Stimulated activated naive CD8-positive, alpha-beta T cell treated with anti-CD3 and anti-CD28 coated beads, Interleukin-15, Interleukin-2, amounts not matched to agents 100 U/mL and 50 U/mL, for 24 hours (primary cell): ENCODE measurements at places on chromosomes 5 and 9.

DNA sequence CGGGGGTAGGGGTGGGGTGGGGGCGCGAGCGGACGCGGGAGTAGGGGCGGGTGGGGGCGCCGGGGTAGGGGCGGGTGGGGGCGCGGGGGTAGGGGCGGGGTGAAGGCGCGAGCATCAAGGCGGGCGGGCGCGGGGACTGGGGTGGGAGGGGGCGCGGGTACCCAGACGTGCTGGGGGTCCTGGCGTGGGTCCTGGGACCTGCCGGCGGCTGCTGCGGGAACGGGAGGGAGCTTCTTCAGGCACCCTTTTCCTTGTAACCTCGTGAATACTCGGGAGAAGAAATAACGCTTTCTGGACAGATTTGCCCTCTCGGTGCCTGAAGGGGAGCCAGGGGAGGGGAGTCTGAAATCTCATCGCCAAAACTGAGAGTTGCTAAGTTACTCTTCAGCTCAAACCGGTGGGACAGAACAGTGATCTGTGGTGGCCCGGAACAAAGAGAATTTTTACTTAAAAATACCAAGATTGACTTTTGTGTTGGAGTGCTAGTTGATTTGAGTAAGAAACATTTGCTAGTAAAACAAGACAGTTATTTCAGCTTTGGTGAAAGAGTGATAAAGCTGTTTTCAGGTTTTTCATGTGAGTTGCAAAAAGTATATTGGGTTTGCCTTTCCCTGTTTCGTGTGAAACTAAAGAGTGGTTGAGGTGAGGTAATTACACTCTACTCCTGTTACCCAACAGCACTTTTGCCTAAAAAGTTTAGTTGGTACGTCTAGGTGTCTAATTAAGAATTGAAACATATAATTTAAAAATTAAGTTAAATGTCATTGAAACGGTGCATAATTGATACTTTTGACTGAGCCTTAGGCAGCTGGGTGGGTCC, 643 bp downstream of the PLEKHG4B start:
- no peak for DNase-seq

DNA sequence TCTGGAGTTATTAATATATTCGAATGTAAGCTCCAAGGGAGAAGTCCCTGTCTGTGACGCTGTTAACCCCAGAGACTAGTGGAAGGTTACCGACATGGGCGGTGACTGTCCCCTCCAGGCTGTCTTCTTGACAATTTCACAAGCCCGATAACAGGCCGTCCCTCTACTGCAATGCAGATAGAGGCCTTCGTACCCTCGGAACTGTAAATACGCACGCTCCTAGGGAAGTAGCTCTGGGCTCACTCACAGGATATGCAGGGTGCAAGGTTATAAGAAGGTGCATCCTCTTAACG, 680 bp upstream of the RFK start:
- DNase-seq, result peak; percentile 57

DNA sequence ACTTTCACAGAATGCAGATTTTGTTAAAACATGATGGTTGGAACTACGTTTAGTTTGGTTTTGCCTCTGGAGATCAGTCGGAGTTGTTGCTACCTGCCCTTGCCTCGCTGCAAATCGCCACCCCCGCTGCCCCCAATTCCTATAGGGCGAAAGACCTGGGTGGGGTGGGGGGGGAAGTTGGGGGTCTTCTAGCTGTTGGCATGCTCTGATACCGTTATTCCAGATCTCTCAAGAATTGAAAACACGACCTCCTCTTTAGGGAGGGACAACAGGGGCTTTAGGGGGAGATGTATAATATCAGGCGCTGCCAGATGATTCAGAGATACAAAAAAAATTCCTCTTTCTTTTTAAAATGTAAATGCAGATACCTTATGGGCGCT, 36.4 kb upstream of the NFIB start:
- DNase-seq, result no peak

- DNase-seq, result peak; percentile 21
These were observed 567 bp upstream of the SPIN1 start for GRCh38 chr9:88387552-88388202.

- no peak for DNase-seq
These were observed 80.6 kb upstream of the IRX4 start for GRCh38 chr5:1963358-1963757.

DNA sequence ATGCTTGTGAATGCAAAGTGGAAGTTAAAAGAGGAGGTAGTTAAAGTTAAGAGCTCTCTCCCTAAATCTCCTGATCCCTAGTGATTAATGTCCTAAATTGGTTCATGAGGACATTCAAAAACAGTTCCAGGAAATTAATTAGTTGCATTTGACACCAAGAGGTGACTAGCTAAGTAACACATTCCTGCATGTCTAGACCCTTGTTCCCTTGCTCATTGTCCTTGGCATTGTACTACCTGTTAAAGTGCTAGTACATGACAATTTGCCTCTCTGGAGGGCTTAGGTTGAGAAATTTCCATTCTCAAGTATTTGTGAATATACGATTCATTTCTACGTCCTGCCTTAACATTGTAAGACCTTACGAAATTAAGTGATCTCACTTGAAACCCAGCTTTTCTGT, 278.6 kb upstream of the CDH10 start:
- no peak for DNase-seq

DNA sequence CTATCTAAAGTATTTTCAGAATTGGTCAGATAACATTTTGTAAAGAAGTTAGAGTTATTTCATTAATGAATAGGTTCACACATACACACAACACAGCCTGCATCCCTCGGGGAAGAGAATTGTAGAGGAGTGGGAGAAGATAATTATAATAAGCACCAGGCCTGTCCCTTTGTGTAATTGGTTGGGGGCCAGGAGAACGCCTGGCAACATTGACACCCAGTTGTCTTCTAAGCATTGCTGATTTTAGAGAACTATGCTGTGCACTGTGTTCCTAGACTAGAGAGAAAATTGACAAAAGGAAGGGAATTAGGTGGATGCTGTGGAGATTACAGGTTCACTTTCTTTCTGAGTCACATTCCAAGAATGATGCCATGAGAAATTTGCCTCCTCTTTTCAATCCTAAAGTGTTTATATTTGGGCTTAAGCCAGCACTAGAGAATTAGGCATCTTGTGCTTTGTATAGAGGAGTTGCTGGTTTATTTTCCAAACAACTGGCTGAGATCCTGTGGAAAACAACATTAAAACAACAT, 247.6 kb downstream of the COX7C start:
- no peak for DNase-seq

DNA sequence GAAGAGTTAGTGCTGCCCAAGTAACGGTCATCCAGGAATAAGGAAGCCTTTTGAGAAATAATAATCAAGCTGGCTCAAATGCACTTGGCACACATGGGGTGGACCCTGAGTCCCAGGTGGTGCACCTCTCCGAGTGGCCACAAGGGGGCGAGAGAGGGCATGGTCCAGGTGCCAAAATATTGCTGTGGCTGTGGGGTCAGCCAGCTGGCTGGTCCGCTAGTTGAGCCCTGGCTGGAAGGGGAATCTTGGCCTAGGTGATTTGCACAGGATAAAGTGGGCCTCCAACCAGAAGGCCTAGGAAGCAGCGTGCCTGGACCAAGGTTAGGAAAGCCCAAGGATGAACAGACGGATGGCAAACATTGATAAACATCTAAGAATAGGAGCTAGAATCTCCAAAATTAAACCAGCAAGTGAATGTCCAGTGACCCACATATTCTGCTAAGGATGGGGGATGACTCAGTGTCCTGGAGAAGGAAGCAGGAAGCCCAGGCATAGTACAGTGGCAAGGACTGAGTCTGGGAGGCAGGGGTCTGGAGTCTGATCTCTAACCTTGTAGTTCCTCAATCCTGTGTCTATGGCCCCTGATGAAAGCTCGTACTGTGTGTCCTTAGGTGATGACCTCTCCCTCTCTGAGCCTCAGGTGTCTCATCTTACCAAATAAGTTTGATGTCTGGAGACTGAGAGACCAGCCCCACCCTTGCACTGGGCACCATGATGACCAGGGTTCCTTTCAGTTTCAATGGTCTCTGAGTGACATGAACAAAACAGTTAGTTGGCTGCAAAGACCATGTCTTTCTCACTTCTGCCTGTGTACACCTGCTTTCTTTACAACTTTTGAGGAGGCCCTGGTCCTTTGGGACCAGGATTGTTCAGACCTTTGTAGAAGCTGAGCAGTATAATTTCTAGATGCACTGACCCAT, 19.2 kb upstream of the SHB start:
- DNase-seq, result peak; percentile 80

DNA sequence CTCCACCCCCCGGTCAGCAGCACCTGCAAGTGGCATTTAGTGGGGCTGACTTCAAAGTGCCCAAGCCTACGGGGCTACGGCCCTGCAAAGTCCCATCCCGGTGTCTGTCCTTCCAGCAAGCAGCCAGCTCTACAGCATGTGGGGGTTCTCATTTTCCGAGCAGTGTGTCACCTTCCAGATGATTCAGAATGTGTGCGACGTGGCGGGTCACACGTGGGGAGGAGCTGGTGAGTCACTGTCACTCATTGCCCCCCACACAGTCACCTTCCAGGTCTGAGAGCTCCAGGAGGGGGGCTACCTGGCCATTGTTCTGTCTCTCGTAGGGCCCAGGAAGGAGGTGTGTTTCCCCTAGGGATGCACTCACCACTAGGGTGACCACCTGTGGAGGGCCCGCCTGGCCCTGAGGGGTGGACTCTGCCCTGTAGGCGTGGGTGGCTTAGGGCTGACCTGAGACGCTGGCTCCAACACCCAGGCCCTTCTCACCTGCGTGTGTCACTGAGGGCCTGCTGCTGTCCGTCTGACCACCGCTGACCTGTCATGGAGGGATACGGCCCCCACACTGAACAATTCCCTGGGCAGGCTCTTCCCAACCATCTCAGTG, 70.2 kb downstream of the SEMA4D start:
- DNase-seq, result peak; percentile 87

DNA sequence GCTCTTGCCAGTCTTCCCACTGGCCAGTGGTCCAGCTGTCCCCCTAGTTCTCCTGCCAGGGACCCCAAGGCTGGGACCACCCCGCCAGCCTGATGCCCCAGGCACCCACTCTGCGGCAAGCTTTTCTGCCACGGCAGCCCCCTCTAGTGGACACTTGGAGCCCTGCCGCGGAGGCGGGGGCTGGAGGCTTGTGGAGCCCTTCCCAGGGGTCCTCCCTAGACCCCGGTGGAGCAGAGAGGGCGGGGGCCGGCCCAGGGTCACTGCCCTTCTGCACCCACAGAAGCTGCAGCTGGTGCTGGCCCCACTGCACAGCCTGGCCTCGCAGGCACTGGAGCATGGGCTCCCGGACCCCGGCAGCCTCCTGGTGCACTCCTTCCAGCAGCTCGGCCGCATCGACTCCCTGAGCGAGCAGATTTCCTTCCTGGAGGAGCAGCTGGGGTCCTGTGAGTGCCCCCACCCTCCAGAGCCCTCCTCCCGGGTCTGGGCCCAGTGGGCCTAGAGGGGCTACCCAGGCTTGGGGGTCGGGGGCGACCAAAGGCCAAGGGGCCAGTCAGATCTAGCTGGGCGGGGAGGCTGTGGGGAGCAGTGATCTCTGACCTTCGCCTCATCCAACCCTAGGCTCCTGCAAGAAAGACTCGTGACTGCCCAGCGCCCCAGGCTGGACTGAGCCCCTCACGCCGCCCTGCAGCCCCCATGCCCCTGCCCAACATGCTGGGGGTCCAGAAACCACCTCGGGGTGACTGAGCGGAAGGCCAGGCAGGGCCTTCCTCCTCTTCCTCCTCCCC, 9.1 kb downstream of the EGFL7 start:
- peak; percentile 68 for DNase-seq

DNA sequence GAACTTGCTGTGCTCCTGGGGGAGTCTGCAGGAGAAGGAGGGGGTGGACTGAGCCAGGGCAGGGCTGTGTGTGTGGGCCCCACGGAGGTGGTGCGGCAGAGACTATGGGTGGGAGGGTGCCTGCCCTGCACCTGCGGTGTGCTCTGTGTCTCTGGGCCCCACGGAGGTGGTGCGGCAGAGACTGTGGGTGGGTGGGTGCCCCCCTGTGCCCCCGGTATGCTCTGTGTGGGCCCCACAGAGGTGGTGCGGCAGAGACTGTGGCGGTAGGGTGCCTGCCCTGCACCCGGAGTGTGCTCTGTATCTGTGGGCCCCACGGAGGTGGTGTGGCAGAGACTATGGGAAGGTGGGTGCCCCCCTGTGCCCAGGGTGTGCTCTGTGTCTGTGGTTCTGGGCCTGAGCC, 103.7 kb downstream of the EHMT1 start:
- DNase-seq, result no peak

DNA sequence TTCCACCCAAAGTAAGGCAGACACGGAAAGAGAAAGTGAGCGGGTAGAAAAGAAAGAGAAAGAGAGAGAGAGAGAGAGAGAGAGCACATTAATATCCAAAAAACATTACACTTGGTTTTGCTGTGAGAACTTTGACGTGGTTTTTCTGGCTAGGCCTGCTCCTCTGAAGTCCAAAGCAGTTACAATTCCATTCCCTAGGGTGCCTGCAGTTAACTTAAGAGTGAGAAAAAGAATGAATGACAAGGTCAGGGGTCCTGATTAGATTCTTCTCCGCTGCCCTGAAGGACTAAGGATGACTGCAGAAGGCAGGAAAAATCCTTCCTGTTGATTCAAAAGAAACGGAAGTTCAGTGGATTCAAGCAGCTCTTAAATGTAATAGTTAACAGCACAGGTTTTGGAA, 589.8 kb downstream of the PRELID2 start:
- DNase-seq, result no peak

DNA sequence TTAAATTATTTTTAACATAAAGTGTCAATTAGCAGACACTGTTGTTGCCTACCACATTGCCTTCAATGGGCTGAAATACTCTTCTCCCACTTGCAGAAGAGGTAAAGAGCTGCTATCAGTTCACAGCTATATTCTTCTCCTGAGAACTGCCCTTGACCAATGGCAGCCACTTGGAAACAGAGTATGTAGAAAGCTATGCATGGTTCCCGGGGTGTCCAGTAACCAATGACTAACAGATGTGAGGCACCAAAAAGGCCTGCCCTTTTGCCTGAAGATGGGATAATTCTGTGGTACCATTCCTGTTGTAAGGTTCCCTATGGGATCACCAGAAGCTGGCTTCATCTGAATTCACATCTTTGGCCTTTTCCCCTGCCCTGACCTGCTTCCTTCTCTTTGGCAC, 181.4 kb upstream of the MAP3K1 start:
- DNase-seq, result no peak

DNA sequence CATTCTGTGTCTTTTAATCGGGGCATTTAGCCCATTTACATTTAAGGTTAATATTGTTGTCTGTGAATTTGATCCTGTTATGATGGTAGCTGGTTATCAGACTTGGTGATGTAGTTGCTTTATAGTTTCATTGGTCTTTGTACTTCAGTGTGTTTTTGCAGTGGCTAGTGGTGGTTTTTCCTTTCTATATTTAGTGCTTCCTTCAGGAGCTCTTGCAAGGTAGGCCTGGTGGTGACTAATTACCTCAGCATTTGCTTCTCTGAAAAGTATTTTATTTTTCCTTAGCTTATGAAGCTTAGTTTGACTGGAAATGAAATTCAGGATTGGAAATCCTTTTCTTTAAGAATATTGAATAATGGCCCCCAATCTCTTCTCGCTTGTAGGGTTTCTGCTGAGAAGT, 156.9 kb downstream of the CNTLN start:
- no peak for DNase-seq
